ENCODE measurements at places on chromosomes 7 and 10.

- no peak for DNase-seq
Measured at GRCh38 chr10:121059351-121059750, 208.2 kb downstream of the WDR11 start.

GRCh38 chr10:497289-497688 is 192.2 kb downstream of the DIP2C start:
- DNase-seq = no peak

GRCh38 chr10:21707498-21707897 is 173.5 kb downstream of the MLLT10 start:
- no peak for DNase-seq

DNA sequence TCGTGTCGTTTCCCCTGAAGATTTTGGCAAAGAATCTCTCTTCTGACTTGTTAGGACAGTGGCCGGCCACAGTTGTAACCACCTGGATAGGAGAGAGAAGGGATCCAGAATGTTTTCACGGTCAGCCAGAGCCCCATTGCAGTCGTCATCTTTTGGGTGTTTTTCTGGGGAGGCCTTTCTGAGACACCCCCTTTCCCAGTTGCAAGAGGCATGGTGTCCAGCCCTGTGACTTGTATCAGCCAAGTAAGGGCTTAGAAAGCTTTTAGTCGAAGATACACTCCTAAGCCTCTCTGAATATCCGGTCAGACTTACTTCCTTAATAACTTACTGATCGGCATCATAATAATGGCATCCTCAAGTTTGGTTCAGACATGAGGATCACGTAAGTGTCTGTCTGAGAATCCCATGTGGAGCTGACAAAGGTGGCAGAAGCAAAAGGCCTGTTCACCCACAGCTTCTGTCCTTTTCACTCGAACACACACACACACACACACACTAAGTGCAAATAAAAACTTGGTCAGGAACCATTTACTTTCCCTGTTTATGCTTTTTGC is 435.7 kb upstream of the GALNT17 start:
- DNase-seq = no peak

DNA sequence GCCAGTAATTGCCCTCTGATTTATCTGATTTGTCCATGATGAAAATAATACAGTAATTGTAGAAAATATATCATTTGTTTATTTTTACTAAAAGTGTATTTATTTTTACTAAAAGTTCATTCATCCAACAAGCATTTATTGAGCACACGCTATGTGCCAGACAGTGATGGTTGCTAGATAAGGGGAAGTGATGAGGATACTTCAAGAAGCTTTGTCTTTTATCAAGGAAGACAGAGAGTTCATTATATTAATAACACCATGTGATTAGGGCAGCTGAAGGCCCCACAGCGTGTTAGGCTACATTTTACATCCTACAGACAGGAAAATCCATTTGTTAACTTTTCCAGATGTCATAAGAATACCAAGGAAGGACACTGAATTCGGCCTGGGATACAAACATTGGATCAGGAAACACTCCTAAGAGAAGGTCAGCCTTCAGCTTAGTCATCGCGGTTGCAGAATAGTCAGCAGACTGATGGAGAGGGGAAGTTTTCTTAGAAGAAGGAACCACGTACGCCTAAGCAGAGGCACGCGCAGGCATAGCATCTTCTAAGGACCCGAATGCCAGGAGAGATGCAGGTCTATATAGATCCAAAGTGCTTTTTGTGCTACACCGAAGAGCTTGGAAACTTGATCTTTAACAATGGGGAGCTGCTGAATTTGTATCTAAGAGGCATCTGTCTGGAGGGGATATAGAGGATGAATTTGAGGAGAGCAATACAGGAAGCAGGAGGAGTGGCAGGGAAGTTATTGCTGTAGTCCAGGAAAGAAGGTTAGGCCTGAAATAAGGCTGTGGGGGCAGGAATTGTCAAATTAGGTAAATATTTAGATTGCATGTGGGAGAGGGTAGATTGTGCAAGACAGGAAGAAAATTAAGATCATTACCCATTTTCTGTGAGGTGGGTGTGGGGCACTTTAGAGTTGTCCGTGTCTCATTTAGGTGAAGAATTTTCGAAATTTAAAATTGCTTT is 85.7 kb downstream of the LRGUK start:
- DNase-seq = no peak

GRCh38 chr10:79407423-79407796 is 38.0 kb downstream of the ZCCHC24 start:
- no peak for DNase-seq

DNA sequence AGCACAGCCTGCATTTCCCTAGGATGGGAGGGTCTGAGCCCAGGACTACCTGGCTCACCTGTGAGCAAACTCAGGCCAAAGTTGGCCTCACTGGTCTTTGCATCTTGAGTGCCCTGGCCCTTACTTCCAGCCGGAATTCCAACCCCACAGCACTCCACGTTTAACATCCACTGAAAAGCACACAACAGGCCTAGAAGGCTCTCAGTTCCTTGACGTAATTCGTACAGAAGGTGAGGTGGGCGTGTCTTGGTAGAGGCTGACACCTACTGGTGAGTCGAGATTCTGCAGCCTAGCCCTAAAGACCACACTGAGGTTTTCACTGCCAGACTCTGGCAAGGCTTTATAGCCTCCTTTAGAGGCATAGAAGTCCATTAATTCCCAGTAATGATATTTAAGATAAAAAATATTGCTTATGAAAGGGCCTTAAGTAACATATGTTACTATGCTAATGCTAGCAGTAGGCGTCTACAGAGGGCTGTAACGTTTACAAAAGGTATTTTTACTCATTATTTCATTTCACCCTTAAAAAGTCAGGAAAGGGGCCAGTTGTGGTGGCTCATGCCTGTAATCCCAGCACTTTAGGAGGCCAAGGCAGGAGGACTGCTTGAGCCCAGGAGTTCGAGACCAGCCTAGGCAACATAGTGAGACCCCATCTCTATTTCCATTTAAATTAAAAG is 95.8 kb downstream of the HIP1 start:
- no peak for DNase-seq

GRCh38 chr10:72461085-72461484 is 106.4 kb upstream of the DNAJB12 start:
- no peak for DNase-seq

- DNase-seq = no peak
Measured at GRCh38 chr10:37289833-37290464, 164.6 kb downstream of the ANKRD30A start.

DNA sequence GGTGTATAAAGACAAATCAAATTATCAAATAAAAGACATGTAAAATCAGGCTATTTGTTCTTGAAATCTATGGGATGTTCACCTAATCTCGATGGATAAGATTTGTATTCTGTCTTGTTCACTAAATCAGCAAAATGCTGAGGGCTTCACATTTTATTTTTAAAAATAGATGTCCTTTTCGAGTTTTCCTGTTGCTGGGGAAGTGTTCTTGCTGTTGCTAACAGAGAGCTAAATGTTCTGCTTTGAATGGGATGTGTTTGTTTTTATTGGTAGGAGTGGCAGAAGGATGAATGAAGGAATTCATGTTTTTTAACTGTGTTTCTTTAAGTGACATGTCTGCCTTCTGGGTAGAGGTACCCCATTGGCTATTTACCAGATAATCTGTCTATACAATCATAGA is 7.3 kb upstream of the SNX13 start:
- DNase-seq = no peak

DNA sequence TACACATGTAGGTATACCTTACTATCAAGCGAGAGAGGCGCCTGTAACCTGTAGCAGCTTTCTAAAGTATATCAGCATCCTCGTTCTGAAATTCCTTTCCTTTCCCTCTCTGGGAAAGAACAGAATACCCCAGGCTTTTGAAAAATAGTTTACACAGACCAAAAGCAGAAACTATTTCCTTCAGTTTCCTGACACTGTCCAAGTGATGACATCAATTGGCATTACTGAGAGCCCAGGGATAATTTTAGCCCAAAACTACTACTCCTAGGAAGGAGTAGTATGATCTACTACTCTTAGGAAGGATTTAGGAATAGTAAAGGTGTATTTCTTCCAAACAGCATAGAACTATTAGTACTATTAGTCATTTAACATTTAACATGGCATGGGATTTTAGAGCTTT is 6.0 kb downstream of the GNG11 start:
- no peak for DNase-seq

- DNase-seq = no peak
Measured at GRCh38 chr7:39709768-39710311, 86.5 kb downstream of the RALA start.

DNA sequence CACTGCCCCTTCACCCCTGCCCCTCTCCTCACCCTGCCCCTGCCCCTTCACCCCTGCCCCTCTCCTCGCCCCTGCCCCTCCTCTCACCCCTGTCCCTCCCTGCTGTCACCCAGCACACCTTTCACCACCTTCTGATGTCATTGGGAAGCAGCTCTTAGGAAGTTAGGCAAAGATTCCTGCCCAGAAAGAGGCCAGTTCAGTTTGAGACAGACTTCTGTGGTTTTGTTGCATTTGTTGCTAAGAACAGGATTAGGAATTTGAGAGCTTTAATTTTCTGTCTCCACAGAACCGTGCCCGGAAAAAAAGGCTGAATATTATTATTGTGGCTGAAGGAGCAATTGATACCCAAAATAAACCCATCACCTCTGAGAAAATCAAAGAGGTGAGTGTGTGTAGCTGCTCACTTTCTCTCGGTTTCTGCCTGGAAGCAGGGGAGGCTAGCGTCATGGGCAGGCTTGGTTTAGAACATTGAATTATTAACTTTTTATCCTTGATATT is 39.6 kb downstream of the PFKP start:
- no peak for DNase-seq

DNA sequence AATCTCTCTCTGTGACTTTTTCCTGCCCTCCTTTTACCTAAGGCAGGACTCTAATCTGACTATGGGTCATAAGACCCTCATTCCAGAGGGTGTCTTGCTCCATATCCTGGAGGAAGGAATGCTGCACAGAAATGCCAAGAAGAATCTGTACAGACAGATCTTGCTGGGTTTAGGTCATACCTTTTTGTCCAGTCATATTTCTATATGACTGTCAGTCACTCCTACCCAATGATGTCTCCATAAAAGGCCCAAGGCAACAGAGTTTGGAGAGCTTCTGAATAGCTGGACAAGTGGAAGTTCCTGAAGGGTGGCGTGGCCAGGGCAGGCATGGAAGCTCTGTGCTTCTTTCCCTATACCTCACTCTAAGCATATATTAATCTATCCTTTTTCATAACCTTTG is 47.5 kb downstream of the FEZF1 start:
- DNase-seq = no peak

GRCh38 chr7:31853380-31853779 is 166.4 kb downstream of the PPP1R17 start:
- DNase-seq = no peak

DNA sequence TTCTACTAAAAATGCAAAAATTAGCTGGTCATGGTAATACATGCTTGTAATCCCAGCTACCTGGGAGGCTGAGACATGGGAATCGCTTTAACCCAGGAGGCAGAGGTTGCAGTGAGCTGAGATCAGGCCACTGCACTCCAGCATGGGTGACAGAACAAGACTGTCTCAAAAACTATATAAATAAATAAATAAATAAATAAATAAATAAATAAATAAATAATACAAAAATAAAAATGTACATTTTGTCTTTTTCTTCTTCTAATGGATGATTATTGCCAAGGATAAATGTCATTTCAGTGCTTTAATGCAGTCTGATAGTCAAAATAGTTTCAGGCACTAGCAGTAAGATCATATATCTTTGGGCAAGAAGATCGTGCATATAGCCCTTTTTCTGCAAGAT is 727.6 kb upstream of the SEMA3D start:
- DNase-seq = no peak

- no peak for DNase-seq
Measured at GRCh38 chr10:36344240-36345174, 702.4 kb upstream of the FZD8 start.

GRCh38 chr7:106575138-106575823 is 85.7 kb downstream of the CCDC71L start:
- no peak for DNase-seq

DNA sequence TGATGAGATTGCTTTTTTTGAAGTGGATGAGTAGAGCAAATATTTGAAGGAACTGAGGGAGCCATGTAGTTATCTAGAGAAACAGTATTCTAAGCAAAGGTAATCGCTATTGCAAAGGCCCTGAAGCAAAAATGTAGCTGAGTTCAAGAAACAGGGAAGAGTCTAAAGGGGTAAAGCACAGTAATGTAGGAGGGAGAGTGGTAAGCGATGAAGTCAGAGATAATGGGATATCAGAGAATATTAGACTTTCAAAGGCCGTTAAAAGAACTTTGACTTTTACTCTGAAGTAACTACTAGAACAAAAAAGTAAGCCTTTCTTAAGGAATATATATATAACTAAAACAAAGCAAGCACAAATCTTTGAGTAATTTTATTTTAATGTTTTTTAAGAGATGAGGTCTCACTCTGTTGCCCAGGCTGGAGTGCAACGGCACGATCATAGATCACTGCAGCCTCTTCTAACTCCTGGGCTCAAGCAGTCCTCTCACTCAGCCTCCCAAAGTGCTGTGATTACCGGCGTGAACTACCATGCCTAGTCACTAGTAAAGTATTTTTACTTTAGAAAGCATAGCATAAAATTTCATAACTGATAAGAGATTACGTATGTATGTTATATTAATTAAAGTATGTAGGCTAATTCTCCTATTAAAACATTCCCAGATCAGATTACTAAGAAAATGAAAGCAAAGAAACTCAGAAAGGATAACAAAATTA is 61.7 kb upstream of the OIT3 start:
- no peak for DNase-seq

GRCh38 chr10:48697821-48698764 is 13.4 kb downstream of the WDFY4 start:
- no peak for DNase-seq

GRCh38 chr10:85621562-85621961 is 745.0 kb downstream of the GRID1 start:
- DNase-seq = no peak

DNA sequence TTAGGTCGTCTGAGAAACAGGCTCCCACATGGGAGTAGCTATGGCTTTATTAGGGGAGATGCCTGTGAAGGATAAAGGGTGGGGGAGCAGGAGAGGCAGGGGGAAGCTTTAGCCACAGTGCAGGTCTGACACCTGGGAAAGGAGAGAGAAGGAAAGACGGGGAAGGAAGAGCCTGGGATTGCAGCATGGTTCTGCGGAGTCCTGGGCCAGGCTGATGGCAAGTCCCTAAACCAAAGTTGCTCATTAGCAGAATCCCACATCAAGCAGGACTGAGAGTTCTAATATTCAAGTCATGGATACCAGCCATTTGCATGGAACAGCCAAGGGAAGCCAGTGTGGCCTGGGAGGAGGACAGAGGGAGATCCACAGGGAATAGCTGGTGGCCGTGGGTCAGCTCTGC is 414.8 kb downstream of the RPS24 start:
- DNase-seq = no peak

- no peak for DNase-seq
Measured at GRCh38 chr7:143384148-143384547, 3.0 kb downstream of the ZYX start.

- no peak for DNase-seq
Measured at GRCh38 chr10:82981137-82981723, 1106.2 kb downstream of the NRG3 start.

All from stimulated activated CD4-positive, alpha-beta T cell treated with anti-CD3 and anti-CD28 coated beads, TNF-alpha, amount 100 ng/mL, for 4 hours (primary cell).